Activated CD8-positive, alpha-beta memory T cell treated with anti-CD3 and anti-CD28 coated beads, Interleukin-2, amount 10 ng/mL, durations not matched to agents 7 days and 5 days (primary cell): ENCODE measurements at places on chromosomes 5 and 9. TPM values are rescaled to one million over a fixed set of nuclear protein-coding genes. Genes with fewer than 3 reads are reported as not detected.

The DEPDC1B gene
- 35.3 TPM for total RNA-seq

The C1QTNF2 gene
- not detected for total RNA-seq

The PAEP gene
- not detected for total RNA-seq

The LCN9 gene
- not detected for total RNA-seq

The EGFLAM gene
- not detected for total RNA-seq

The SH3TC2 gene
- not detected for total RNA-seq

The LCN1 gene
- not detected for total RNA-seq
